ENCODE measurements at places on chromosomes 3 and 15. TPM values are rescaled to one million over a fixed set of nuclear protein-coding genes. Genes with fewer than 3 reads are reported as not detected.

GRCh38 chr3:47266709-47267489 is 15.7 kb downstream of the KIF9 start:
- peak; percentile 85 for DNase-seq

DNA sequence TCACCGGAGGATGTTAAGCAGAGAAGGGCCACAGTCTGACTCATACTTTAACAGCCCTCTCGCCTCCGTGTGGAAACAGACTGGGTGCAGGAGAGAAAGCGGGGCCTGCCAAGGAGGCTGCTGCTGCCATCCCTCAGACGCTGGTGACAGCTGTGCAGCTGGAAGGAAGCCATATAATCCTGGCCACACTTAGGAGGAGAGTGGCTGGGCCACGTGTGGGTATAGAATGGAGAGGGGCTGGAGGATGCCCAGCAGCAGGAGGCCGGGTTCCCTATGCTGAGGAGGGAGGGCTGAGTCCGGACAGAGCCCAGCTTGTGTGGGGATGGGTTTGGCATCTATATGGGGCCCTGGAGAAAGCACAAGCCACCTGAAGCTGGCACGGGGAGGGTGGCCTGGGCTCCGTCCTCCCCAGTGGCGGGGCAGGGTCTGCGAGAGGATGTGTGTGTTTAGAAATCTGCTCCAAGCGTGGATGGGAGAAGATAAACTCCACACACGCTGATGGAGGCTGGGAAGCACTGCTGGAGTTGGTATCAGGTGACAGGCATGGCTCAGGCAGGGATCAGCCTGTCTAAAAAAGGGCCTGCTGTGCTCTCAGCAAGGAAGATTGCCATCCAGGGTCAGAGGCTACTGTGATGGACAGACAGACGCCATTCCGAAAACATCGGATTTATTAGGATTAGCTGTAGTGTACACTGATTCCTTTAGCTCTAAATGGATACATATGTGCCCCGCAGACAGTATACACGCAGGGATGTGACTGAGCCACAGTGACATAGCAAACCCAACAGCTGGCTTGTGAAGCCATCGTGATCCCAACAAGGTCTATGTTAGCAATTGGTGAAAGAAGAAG is 15.9 kb downstream of the ABTB1 start:
- DNase-seq = peak; percentile 67

DNA sequence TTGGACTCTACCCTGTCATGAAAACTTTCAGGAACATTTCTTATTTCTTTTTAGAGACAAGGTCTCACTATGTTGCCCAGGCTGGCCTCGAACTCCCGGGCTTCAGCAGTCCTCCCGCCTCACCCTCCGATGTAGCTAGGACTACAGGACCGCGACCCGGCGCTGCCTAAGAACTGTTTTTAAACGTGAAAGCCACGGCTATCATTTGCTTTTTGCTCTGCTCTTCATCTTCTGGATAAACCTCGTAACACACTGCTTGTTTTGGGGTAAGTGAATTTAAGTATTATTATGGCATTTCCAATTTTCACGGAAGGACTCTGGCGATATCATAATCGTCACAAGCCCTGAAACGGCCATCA is 14.3 kb upstream of the CCNL1 start:
- DNase-seq = no peak

DNA sequence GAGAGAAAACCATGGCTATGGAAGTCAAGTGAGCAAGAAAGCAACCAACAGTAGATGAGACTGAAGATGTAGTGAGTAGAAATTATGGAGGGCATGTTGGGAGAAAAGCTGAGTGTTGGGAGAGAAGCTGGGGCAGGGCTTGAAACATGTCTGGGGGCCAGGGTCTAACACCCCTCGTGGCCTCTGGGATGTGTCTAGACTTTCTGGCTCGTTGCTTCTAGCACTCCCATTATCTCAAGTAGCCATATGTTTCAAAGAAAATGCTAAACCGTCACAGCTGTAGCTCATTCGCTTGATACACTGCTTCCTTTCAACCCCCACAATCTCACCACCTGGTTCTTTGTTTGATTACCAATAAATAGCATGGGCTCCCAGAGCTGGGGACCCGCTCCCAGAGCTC is 83.8 kb upstream of the BCHE start:
- DNase-seq = no peak

- no peak for DNase-seq
Observed at GRCh38 chr3:181711325-181712135, at the start of gene SOX2. Gene SOX2, plus strand, starts transcription at chr3:181711925. Its CDS starts 436 bp downstream, at chr3:181712361.

GRCh38 chr3:158747417-158747816 is 15.2 kb upstream of the RARRES1 start:
- DNase-seq = no peak

DNA sequence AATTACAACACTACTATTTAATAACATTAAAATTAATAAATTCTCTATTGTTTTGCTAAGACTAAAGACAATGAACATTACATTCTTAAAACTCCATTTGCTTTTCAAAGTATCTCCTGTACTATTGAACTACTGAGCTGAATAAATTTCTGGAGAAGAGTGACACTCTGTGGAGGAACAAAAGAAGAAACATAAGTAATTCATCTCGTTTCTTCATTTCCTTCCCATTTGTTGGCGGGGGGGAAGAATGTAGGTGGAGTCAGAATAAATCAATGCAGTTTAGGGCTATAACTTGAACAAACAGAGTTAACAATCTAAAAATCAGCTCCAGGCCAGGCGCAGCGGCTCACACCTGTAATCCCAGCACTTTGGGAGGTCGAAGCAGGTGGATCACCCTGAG is 32.7 kb downstream of the EFHB start:
- no peak for DNase-seq

Gene LXN
- 30.3 TPM for total RNA-seq
